Naive thymus-derived CD8-positive, alpha-beta T cell (primary cell): ENCODE measurements at places on chromosomes 5 and 9. TPM values are rescaled to one million over a fixed set of nuclear protein-coding genes. Genes with fewer than 3 reads are reported as not detected.
A peak's percentile ranks its signal among the peaks of the same experiment; 100 is the strongest.

DNA sequence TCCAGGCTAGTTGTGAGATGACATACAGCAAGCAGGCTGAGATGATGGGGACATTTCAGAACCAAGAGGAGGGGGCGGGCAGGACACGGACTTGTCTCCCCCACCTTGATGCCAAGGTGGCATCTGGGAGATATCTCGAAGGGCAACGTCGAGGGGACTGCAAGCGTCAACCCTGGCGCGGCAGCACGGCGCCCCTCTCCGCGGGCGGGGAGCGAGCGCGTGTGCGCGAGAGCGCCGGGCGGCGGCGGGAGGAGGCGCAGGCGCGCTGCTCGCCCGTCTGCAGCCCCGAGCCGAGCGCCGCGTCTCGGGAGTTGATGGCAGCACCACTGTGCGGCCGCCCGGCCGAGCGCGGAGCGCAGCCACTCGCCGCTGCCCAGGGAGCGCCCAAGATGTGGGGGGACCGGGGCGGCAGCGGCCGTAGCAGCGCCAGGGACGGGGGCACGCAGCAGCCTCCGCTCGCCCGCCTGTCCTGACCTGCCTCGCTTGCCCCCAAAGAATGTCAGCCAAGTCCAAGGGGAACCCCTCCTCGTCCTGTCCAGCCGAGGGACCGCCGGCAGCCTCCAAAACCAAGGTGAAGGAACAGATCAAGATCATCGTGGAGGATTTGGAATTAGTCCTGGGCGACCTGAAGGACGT, at the start of gene PRR16:
TSS of gene PRR16 (plus strand) at position 310 of the 636 bp plus-strand sequence.
- DNase-seq, result no peak

- DNase-seq, result no peak
Observed at GRCh38 chr5:43583724-43584123, 19.3 kb upstream of the NNT start.

- DNase-seq, result no peak
Observed at GRCh38 chr9:86093788-86094555, 5.4 kb downstream of the GOLM1 start.

GRCh38 chr9:131959056-131959455, 120.6 kb downstream of the MED27 start:
- no peak for DNase-seq

DNA sequence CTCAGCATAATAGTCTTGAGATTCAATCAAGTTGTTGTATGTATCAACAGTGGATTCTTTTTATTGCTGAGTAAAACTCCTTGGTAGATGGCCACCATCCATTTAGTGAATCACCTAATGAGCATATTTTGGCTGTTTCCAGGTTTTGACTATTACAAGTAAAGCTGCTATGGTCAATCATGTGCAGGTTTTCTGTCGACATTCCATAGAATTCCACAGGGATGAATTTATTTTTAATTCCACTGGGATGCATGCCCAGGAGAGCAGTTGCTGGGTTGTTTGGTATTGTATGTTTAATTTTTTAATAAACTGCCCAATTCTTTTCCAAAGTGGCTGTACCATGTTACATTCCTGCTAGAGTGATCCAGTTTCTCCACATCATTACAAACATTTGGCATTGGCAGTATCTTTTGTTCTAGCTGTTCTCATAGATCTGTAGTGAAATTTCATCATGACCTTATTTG, 10.5 kb upstream of the S1PR3 start:
- DNase-seq, result no peak

- DNase-seq, result no peak
Observed at GRCh38 chr5:4766101-4766500, 374.0 kb upstream of the ADAMTS16 start.

- DNase-seq, result no peak
Observed at GRCh38 chr5:107671742-107672210, 1.0 kb upstream of the EFNA5 start.

DNA sequence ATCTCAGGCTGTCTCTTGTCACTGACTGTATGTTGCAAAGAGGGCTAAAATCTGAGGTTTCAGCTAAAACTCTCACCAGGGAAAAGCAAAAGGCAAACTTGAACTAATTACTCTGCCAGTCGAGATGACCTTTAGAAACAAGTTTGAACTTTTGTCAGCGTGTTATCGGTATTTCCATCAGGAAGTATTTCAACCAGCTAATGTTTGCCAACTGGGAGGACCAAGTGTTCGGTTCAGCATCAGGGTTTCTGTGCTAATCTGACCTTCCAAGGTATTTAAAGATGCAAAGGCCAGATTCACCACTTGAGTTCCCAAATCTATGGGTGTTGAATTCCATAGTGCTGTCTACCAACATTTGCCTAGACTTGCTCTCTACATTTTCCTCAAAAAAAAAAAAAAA, 230.5 kb downstream of the SLIT3 start:
- no peak for DNase-seq

DNA sequence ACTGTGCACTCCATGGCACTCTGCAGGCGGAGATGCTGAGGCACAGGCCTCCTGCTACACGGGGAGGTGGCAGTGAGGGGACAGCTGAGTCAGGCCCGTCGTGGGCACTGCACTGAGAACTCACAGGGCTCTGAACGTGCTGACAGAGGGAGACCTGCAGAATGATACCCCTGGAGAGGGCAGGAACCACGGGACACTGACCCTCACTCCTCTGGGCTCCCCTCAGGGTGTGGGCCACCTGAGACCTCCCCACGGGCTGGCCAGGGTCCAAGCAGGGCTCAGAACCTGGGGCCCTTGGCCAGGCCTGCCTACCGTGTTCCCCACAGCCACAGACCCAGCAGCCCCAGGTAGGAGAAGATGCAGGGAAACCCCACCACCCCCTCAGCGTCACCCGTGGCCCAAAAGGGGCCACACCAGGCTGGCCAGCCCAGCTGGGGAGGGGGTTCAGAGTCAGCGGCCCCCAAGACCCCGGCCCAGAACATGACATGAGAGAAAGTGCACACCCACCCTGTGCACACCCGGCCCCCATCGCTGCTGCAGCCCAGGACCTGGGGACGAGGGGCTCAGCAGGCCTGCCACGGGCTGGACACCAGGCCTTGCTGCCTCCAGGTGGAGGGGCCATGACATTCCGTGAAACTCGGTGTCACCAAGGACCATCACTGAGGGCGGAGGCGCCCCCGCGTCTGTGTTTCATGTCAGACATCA, 30.9 kb downstream of the GLT6D1 start:
- no peak for DNase-seq

- DNase-seq, result no peak
Observed at GRCh38 chr5:59537961-59538749, 355.4 kb downstream of the PDE4D start.

- DNase-seq, result no peak
Observed at GRCh38 chr9:127781806-127782205, 3.3 kb upstream of the SH2D3C start.

DNA sequence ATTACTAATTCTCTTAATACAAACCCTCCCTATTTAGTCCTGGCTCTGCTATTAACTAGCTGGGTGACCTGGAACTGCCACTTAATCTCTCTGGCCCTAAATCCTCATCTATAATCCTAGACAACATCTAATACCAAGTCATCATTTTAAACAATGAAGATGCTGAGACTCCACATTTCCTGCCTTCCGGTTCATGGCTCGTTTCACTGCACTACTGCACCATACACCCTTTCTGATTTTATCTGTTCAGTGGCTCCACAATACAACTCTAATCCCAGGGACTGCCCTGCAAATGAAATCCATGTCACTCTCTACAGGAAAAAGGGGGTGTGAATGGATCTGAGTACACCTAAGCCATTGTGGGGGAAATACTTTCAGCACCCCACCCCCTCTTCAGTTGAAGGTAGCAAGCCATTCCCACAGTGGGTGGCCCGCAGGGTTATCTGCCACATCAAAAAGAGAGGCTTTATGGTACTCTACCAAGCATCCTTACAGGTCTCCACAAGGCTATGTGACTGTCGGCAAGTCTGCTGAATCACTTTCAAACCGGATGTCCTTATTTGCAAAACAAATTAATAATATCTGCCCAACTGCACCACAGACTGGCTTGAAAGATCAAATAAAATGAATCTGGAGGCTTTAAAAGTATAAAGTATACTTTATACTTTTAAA, 89.5 kb downstream of the EPB41L4A start:
- no peak for DNase-seq

GRCh38 chr5:52800394-52801213, 12.9 kb downstream of the ITGA1 start:
- DNase-seq, result peak; percentile 34

DNA sequence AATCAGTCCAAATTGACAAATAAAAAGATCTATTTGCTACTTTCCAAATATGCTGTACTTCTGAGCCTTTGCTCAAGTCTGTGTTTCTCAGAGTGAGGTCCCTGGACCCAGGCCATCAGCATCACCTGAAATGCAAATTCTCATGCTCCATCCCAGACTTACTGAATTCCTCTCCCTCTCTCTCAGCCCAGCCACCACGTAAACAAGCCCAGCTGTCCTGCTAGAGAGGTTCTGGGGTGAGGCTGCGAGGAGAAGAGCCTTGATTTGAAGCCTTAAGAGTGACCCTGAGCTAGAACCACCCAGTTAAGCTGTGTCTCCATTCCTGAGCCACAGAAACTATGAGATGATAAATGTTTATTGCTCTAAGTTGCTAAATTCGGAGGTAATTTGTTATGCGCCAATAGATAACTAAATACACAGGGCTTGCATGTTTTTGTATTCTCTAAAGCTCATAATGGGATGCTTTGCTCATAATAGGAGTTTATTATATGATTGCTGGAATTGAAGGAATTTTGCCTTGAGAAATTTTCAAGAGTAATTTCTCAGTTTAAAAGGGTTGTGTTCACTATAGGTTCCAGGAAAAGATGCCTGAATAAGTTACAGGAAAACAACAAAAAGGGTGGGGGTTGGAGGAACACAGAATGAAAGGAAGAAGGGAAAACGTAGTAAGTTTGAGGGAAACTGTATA, 98.9 kb upstream of the SPATA31D4 start:
- no peak for DNase-seq

GRCh38 chr5:56656846-56657726, 158.3 kb upstream of the MAP3K1 start:
- DNase-seq, result no peak

DNA sequence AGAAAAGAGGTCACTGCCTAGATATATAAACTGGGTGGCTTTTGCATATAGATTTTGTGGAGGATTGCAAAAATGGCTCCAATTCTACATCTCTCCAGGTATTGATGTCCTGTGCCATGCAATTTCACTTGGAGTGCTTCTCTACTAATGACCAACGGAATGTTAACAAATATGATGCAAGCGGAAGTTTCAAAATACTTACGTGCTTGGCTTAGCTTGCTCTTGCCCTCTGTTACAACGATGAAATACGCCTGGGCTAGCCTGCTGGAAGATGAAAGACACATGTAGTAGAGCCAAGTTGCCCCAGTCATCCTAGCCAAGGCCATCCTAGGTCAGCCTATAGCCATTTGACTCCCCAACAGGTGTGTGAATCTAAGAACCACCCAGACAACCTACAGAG, 3.6 kb upstream of the POC5 start:
- DNase-seq, result no peak

GRCh38 chr5:104540448-104540847, 977.9 kb upstream of the NUDT12 start:
- DNase-seq, result no peak

GRCh38 chr5:147508711-147509040, 1.2 kb downstream of the DPYSL3 start:
- no peak for DNase-seq

- DNase-seq, result no peak
Observed at GRCh38 chr5:163861670-163862069, 356.3 kb downstream of the MAT2B start.

GRCh38 chr5:23996525-23996924, 489.1 kb downstream of the PRDM9 start:
- DNase-seq, result no peak

DNA sequence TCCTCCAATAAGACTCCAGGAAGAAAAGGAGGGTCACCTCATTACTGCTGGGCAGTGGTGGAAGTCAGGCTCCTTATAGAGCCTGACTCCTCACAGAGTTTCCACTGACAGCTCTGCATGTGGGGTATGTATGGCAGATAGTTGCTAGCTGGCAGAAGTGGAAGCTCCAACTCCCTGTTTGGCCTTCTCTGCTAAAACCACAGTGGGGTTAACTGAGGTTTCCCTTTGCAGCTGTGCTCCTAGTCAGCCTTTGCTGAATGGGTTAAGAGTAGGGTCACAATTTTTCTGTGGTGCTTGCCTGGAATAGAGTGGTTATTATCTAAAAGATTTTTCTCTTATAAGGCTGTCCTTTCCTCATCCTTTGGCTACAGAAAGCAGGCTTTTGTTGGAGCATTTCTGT, 327.5 kb downstream of the FBXL17 start:
- no peak for DNase-seq

PTPN3 gene
- not detected for total RNA-seq

FGF18 gene
- 0.38 TPM for total RNA-seq

SPINK6 gene
- total RNA-seq, result not detected

PCDHGA3 gene
- not detected for total RNA-seq

PRRC1 gene
- total RNA-seq, result 44.9 TPM

FRRS1L gene
- total RNA-seq, result not detected

LIFR gene
- not detected for total RNA-seq

SPDL1 gene
- total RNA-seq, result 15.2 TPM

MARVELD2 gene
- total RNA-seq, result 1.7 TPM
